B cell (primary cell): ENCODE measurements at places on chromosomes 2 and 18. TPM values are rescaled to one million over a fixed set of nuclear protein-coding genes. Genes with fewer than 3 reads are reported as not detected.

- DNase-seq = no peak
These were observed 185.4 kb downstream of the ZEB2 start for GRCh38 chr2:144334551-144334950.

DNA sequence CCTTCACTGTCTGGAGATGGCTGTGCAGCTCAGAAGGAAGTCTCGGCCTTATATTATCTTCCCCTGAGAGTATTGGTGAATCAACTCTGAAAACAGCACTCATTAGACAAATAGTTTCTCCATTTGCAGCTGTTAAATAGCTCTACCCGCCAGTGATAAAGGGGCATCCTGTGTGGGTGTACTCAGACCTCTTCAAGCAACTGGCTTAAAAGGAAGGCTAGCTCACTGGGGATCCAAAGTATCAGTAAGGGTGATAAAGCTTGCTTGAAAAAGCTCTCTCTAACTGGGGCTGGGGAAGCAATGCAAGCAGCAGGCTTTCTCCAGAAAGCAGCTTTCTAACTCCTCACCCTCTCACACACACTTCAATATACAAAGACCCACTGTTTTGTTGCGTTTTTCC, 64.9 kb upstream of the PSMD14 start:
- DNase-seq = peak; percentile 23

- no peak for DNase-seq
These were observed 231.5 kb upstream of the FBXO11 start for GRCh38 chr2:48137829-48138228.

- DNase-seq = no peak
These were observed 325.6 kb upstream of the TNP1 start for GRCh38 chr2:217185265-217185995.

The OSBPL6 gene
- not detected in 2 replicates for total RNA-seq

The PGAP1 gene
- 21.8 and 22.9 TPM in 2 replicates for total RNA-seq

DNA sequence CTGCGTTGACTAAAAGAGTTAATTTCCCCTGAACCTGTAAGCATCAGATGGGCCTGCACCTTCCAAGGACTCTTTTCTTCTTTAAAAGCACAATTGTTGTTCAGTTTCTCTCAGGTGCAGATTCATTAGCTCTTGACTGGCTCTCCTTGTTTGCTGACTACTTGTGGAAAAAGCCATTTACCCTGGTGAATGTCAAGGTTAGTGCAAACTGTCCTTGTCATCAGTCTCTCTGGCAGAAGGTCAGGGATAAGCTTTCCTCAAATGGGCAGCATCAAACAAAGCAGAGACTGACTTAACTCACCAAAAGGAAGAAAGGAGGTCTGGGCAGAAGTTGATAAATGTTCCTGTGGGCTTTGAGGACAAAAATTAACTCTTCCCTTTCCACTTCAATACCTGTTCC, 922.7 kb downstream of the BCL11A start:
- DNase-seq = no peak

DNA sequence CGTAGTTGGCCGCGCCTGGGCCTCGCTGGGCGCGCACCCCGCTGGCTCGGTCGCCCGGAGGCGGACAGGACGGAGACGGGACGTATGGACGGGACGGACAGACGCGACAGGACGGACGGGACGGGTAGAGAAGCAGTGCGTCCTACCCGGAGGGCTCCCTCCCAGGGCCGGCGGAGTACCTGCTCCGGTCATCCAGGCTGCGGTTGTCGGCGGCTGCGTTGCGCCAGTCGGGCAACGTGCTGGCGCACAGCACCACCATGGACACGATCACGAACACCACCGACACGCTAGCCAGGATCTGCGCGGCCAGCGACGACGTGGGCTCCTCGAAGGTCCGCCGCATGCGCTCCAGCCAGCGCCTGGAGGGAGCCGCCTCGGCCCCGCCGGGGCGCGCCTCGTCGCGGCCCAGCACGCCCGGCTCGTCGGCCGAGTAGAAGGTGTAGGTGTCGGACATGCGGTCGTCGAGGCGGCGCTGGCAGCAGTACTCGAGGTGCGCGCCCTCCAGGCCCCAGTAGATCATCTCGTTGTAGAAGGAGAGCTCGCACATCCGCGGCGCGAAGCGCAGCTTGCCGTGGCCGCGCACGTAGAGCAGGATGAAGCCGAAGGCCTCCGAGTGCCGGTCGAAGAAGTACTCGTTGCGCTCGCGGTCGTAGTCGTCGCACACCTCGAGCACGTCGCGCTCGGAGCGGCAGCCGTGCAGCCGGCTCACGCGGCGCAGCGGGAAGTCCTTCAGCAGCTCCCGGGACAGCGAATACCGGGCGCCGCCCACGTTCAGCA, 903 bp downstream of the KCNG3 start:
- peak; percentile 57 for DNase-seq

DNA sequence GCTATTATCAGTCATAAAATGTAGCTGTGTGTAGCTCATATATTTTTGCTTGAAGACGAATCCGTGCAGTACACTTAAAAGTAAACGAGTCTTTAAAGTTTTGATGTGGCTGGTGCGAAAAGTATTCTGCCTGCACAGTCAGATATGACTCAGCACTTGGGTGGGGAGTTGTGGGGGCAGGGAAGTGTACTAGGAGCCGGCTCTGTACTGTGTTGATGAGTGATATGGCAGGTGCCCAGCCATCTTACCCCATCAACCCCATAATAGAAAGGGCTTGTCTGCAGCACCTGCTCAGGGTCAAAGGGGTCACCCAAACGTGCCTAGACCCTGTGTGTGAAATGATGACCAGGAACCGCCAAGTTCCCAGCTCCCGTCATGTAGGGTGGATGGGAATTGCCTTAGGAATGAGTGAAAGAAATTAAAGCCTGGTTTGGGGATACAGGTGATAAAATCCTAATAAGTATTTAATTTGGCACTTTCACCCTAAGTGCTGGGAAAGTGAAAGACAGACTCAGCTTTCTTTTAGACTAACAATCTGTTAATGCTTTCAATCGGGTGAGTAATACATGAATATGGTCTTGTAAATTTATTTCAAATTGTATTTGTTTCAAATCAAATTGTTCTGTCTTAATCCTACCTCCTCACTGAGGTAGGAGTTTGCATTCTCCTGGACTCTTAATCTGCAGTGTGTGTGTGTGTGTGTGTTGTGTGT, 48.0 kb downstream of the BCL2L11 start:
- DNase-seq = no peak

GRCh38 chr2:188292348-188293239, 920 bp downstream of the GULP1 start:
- DNase-seq = no peak

The ACVR1C gene
- 0.39 and 0.52 TPM in 2 replicates for total RNA-seq

The DRC1 gene
- total RNA-seq = not detected in 2 replicates

- DNase-seq = no peak
These were observed 5.0 kb upstream of the CIDEA start for GRCh38 chr18:12248926-12249720.

DNA sequence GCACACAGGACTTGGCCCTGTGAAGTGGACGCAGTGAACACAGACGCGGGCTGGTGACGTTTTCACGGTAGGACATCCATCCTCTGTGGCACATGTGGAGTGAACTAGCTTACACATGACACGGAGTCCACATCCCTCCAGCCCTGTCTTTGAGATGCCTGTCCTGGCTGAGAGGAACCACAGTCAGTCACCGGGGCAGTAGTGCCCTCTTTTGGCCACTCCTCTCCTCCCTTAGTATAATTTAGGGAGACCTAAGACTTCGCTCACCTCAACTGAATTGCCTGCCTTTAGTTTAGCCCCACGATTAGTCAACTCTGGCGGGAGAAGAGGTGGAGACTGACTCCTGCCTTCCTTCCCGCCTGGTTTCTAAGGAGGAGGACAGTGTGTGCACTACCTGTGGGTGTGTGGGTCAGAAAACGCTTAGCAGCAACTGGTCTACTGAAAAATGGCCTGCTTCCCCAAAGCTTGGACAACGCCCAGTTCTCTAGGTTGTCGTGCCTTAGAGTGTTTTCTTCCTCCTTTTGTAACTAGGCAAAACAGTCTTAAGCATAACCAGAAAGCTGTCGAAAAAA, 70.6 kb downstream of the MBP start:
- peak; percentile 87 for DNase-seq

DNA sequence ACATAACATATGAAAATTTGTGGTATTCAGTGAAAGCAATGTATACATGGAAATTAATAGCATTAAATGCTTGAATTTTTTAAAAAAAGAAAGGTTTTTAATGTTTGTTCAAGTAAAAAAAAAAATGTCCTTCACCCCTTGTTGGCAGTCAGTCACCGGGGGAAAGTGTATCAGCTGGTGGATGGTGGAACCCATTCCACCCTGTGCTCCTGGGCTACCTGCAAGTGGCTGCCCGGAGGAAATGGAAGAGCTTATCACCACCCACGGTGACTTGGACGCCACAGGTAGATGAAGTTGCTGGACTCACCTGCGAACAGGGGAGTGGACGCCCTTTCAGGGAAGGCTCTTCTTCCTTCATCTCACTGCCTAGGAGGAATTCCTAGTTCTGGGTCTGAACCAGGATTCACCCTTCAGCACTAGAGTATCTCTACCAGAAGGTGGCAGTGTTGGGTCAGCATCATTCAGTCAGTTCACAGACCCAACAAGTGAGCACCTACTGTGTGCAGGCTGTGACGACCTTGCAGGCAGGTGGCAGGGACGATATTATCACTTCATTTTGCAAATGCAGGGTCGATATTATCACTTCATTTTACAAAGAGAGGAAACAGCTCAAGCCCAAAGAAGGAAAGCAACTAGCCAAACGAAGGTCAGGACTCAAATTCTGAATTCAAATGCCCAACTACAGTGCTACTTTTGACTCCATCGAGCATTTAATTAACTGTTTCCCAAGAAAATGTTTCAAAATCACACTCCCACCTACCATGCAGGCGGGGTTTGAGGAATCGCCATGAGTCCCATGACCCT, 35.8 kb downstream of the CIB4 start:
- DNase-seq = peak; percentile 57

DNA sequence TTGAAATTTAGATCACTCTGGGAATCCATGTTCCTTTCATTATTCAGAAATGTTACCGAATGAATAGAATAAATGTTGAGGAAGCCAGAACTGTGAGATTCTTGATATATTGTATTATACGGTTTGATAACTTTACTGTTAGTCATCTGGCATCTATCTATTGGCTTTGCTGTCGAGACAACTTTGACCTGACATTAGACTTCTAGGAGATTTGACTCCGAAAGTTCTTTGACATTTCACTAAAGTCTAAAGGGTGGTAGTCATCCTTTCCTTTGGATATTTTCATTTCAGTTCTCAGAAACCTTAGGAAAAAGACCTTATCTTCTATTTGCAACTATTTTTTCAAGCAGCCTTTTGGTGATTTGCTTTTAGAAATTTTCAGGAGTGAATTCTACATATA, 1.9 kb downstream of the BMPR2 start:
- DNase-seq = no peak

The SPP2 gene
- not detected in 2 replicates for total RNA-seq

The OTOS gene
- not detected in 2 replicates for total RNA-seq

DNA sequence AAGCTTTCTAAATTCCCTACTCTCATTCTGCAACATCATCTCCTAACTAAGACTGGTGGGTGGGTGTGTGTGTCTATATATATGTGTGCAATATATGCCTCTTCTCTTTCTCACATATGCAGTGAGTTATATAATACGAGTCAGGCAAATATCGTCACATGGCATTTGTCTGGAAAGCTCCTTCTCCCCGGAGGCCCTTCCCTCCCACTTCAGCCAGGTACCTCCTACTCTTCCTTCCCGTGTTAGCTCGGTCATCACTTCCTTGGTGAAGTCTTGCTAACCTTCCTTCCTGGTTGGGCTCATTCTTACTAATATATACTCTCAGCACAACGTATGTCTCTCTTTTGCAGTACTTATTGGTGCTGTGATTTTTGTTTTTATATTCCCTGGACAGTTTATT, 66.4 kb upstream of the NCK2 start:
- no peak for DNase-seq

GRCh38 chr2:72150157-72150860, 2.6 kb upstream of the CYP26B1 start:
- peak; percentile 70 for DNase-seq

DNA sequence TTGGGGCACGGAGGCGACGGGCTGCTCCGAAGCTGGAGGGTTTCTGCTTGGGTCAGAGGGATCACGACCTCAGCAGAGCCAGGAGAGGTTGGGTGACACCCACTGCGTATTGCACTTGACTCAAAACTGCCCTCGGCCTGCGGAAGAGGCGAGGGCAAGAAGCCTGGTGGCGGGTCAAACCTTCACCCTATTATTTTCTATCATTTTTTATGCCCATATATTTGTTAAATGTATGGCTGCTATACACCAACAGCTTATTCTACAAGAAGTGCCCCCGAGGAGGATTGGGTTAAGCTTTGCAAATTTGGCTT, 12.6 kb upstream of the SATB2 start:
- DNase-seq = peak; percentile 10

DNA sequence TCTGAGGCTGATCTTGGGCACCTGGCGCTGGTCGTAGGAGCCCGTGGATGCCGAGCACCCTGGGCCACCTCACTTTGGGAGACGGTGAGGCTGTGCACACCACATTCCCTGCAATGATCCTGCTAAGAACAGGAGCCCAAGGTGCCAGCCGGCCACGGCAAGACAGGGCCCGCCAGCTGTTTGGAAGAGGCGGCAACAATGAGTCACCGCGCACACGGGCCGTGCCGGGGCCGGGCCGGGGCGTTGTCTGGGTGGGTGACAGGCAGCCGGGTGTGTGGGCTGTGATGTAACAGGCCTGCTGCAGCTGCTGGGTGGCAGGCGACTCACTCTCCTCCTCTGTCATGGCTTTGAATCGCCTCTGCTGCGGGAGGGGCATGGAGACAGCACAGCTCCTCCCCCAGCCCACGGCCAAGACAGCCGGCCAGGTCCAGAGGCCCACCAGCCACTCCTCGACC, 49.7 kb upstream of the ODC1 start:
- DNase-seq = no peak

The CGREF1 gene
- total RNA-seq = not detected in 2 replicates

DNA sequence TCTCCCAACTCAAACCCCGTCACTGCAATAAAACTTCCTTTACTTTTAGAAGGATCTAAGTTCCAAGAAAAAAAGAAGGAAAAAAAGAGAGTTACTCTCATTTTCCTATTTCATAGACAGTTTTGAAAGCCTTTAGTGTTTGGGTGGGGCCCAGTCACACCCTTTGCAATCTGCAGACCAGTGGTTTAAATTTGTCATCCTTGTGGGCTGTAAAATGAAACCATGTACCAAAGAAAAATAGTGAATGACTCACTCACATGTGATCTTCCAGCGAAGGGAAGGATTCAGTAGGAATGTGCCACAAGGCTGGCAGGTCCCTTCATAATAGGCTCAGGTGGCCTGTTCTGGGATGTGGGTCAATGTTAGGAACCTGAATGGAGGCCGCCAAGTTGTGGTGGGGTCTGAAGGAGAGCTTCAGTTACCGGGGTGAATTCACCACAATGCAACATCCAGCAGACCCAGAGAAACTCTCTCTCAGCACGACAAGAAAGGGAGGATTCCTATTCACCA, 28.3 kb downstream of the ANXA4 start:
- DNase-seq = no peak

DNA sequence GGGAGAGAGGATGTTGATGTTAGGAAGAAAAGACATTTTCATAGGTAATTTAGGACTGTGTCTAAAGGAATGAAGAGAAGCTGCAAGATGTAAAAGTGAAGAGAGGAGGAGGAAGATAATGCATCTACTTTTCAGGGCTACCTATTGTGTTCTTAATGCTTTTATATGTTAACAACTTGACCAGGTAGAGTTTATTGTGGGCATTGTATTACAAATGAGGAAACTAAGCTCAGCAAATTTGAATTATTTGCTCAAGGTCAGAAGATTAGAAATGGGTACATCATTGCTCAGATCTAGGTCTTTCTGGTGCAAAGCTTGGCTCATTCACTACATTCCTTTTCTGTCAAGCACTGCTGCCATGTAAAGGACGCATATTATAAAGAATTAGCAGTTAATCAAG, 441.7 kb downstream of the THSD7B start:
- no peak for DNase-seq

The COL6A3 gene
- 0.10 and 0.22 TPM in 2 replicates for total RNA-seq
